ENCODE measurements at places on chromosomes 1 and 21.
A peak's percentile ranks its signal among the peaks of the same experiment; 100 is the strongest.

DNA sequence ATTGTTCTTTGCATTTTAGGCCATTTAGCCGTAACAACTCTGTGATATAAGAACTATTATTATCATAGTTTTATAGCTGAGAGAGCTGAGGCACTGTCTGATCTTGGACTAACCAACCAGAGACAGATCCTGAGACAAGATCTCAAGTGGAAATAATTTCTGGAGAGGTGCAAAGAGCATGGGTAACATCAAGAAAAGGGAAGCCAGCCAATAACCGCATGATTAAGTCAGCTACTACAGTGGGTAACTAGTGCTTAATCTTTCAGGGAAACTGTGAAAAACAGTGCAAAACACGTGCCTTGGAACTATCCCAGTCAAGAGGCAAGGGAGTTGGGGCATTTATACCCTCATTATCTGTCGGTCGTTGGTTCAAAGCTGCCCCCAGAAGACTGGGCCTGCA, 105.8 kb downstream of the OMA1 start:
- DNase-seq, result no peak

DNA sequence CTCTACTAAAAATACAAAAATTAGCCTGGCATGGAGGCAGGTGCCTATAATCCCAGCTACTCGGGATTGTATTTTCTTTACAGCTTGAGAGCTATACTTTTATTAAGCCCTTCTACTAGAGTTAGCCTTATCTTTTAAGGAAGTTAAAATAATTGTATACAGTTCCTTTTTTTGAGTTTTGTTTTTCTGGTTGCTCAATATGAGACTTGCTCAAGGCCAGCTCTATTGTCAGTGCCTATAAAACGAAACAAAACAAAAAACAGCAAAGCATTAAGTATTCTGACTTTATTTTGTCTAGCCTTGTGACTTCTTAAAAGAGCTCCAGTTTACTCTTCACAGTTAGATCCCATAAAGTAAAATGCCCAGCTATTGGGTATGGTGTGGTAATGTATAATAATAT, 17.2 kb downstream of the PKN2 start:
- DNase-seq, result no peak

DNA sequence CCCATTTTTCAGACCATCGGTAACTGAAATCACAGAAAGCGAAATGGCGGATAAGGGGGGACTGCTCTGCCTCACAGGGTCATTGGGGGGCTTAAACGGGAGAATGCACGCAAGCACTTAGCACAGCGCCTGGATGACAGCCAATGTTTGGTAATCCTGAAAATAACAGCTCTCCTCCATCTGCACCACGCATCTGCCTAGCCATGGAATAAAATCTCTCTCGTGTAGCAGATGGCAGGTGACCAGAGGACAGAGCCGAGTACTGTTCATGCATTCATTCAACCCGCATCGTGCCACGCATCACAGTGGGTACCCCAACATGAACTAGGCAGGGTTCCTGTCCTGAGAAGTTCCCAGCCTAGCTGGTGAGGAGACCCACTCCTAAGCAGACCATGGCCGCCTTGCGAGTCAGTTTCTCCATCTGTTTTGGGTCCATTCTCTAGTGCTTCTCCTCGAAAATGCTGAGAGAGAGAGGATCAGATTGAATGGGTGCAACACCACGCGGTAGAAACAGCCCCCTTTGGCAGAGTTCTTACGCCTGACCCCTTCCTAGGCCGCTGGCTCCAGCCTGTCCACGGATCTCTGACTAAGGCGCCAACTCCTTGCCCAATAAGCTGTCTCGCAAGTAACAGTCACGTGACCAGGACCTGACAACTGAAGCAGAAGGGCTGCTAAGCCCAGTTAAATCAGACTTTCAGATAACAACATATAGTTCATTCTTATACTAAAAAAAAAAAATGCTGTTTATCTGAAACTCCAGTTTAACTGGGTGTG, 7.3 kb downstream of the SLC1A7 start:
- DNase-seq, result peak; percentile 74

DNA sequence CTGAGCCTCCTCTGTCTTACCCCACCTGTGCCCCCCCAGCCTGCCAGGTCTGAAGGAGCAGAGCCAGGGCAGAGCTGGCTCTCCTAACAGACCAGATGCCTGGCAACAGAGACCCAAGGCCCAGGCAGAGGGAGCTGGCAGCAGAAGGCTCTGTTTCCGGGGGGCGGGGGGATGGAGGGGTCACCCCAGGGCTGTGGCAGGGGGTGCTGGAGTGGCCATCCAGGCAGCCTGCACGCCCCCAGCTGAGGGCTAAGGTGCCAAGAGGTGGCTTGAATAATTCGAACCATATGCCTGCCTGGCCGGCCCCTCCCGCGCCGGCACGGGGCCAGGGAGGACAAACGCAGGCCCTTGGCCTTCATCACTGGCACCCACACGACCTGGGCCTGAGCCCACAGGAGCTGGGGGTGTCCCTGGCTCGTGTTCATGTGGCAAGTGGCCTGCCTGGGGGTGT, 16.0 kb upstream of the PLEKHG5 start:
- no peak for DNase-seq

DNA sequence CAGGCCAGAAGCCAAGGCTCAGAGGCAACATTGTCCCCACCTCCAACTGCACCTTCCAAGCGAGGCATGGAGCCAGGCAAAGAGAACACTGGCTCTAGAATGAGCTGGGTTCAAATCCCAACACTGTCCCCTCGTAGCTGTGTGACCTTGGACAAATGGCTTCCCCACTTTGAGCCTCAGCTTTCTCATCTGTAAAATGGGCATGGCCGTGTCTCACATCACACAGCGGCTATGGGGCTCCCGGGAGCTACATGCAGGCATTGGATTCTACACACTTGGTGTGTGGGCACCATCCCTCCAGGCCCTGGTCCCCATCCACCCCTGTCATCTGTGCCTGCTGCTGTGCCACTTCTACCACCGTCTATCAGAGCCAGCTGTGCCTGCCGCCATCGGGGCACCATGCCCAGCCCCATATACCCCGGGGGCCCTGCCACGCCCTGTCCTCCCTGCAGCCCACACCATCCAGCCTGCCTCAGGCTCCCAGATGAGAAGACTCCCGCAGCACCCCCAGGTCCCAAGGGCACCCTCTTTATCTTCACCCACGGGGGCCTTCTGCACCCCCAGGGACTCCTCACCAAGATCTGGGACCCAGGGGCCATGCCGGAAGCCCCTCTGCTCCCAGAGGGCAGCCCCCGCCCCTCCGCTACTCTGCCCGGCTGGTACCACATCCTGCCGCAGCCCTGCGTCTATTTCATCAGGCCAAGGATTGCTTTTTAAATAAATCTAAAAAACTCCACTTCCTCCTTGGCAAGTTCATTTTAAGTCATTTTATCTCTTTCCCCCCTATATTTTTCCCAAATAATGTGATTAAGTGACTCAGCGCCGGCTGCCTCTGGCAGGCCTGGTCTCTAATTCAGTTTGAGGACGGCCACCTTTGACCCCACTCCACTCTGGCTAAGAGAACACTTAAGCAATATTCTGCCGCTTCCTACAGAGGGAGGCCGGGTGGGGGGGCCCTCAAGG, 107.8 kb upstream of the TARDBP start:
- DNase-seq, result no peak

DNA sequence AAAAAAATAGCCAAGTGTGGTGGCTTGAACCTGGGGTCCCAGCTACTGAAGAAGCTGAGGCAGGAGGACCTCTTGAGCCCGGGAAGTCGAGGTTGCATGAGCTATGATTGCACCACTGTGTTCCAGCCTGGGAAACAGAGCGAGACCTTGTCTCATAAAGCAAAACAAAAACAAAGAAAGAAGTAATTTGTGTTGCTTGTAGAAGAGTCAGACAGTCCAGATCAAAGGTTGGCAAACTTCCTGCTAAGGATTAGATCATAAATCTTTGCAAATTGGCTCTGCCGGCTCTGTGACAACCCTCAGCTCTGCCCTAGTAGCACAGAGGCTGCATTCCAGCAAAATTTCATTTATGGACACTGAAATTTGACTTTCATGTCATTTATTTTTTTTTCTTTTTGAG, 19.0 kb upstream of the MFN2 start:
- DNase-seq, result no peak

DNA sequence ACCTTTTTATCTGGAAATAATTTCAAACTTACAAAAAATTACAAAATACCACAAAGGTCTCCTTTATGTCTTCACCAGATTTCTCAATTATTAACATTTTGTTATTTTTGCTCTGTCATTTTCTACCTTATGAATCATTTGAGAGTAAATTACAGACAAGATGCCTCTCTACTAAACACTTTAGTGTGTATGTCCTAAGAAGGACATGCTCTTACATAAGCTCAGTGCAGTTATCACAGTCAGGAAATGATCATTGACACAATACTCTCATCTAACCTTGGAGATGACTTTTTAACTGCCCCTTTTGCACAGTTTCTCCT, 378.9 kb upstream of the RUNX1 start:
- DNase-seq, result no peak

GRCh38 chr1:184975208-184975870, 1.0 kb upstream of the NIBAN1 start:
- no peak for DNase-seq

Data from AG04450 (cell line).